CD8-positive, alpha-beta memory T cell (primary cell): ENCODE measurements at places on chromosomes 7 and 10. TPM values are rescaled to one million over a fixed set of nuclear protein-coding genes. Genes with fewer than 3 reads are reported as not detected.

DNA sequence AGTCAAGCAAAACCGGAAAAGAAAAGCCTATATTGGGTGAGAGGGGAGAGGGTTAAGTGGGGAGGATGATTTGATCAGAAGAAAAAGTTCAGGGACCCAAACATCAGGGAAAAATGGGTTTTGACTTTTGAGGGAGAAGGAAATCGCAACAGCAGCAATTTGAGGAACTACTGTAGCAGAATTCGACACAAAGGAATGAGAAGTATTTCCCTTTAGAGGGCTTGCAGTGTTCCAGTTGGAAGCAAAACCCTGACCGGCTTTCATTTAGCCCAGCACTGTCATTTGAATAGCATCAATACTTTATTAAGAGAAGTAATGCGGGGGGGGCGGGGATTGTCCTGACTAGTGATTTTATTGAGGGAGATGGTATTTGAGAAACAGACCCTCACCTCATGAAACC is 37.2 kb upstream of the GATA3 start:
- no peak overlapping the region for H3K27ac ChIP-seq
- H3K36me3 ChIP-seq = peaks cover 4% of the 10 kb centered on the region
- H3K4me3 ChIP-seq = no peak overlapping the region
- H3K27me3 ChIP-seq = no peaks in the 10 kb centered on the region
- no peak for DNase-seq

- peaks cover 7% of the 10 kb centered on the region for H3K27me3 ChIP-seq
- no peak for DNase-seq
- no peak overlapping the region for H3K4me3 ChIP-seq
- no peaks in the 10 kb centered on the region for H3K4me1 ChIP-seq
Observed at GRCh38 chr10:123577921-123578461, 88.2 kb upstream of the GPR26 start.

GRCh38 chr7:20307901-20308300 is 22.8 kb upstream of the ITGB8 start:
- H3K27me3 ChIP-seq = no peaks in the 10 kb centered on the region
- DNase-seq = no peak
- H3K4me1 ChIP-seq = no peaks in the 10 kb centered on the region
- no peak overlapping the region for H3K4me3 ChIP-seq
- H3K36me3 ChIP-seq = no peaks in the 10 kb centered on the region
- H3K27ac ChIP-seq = no peak overlapping the region

DNA sequence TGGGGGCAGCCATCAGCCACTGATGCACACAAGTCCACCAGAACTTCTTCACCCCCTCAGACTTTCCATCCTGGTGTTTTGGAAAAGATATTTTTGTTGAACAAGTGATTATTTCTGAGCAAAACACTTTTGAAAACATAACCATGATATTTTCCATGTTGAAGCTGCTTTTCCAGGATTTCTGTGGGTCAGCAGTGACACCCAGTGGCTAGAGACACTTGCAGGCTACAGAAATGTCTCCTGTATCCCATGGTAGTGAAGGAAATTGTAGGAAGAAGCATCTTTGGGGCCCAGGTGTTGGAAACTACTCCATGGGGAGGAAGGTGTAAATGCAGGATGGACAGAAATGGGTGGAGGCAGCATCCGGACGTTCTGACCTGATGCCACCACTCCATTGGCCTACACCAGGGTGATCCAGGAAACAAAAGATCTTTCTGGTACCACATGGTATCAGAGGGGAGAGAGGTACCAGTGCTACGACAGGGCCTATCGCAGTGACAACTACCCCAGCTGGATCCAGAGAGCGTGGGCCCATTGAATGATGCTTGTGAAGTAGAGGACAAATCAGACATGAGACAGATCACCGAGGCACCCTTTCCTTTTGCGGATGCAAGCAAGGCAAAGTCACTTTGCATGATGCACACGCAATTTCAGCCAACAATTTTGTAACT is 111.7 kb upstream of the COBL start:
- H3K27ac ChIP-seq = no peak overlapping the region
- no peaks in the 10 kb centered on the region for H3K4me1 ChIP-seq
- H3K4me3 ChIP-seq = no peak overlapping the region
- H3K27me3 ChIP-seq = no peaks in the 10 kb centered on the region
- H3K36me3 ChIP-seq = no peaks in the 10 kb centered on the region

GRCh38 chr10:69626826-69627225 is 3.2 kb upstream of the FAM241B start:
- H3K4me1 ChIP-seq = peaks cover 31% of the 10 kb centered on the region
- H3K36me3 ChIP-seq = no peaks in the 10 kb centered on the region
- H3K4me3 ChIP-seq = no peak overlapping the region
- no peaks in the 10 kb centered on the region for H3K27me3 ChIP-seq

DNA sequence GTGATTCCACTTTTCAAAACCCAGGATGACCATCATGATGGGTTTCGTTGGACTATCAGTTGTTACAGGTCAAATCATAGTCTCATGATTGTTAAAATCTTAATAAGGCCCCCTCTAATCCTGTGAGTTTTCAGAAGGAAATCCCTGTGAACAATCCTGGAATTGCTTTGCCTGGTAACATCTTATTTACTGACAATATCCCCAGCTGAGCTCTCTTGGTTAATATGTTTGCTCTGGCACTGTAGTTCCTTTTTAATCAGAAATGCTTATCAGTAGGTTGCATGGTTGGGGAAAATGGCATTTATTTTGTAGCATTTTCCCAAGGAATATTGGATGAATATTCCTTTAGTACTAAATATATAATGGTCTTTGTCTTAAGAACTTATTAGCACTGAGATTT is 163.9 kb downstream of the TCF7L2 start:
- H3K27me3 ChIP-seq = no peaks in the 10 kb centered on the region
- DNase-seq = no peak
- H3K4me3 ChIP-seq = no peak overlapping the region
- no peaks in the 10 kb centered on the region for H3K4me1 ChIP-seq
- no peak overlapping the region for H3K27ac ChIP-seq

GRCh38 chr7:155448632-155449007 is 9.3 kb upstream of the EN2 start:
- H3K36me3 ChIP-seq = no peaks in the 10 kb centered on the region
- H3K4me1 ChIP-seq = no peaks in the 10 kb centered on the region
- no peak overlapping the region for H3K4me3 ChIP-seq
- H3K27me3 ChIP-seq = peaks cover 23% of the 10 kb centered on the region

DNA sequence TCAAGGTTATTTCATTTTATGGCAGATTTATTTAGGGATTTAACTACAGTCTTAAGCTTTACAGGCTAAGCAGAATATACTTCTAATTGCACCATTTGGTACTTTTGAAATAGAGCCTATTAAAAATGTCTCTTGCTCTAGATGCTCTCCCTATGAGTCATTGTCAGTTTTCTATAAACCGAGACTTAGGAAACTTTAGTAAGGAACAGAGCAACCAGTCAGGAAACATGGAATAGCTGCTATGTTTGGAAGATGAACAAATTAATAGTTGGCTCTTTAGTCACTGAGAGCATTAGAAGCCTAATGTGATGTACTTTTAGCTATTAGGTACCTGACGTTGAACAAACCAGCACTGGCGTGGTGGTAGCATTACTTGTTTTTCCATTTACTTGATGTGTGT is 35.3 kb downstream of the INPP5F start:
- no peaks in the 10 kb centered on the region for H3K36me3 ChIP-seq
- H3K27me3 ChIP-seq = no peaks in the 10 kb centered on the region
- no peak overlapping the region for H3K27ac ChIP-seq

- no peaks in the 10 kb centered on the region for H3K4me1 ChIP-seq
- H3K27ac ChIP-seq = no peak overlapping the region
- no peak for DNase-seq
- no peaks in the 10 kb centered on the region for H3K27me3 ChIP-seq
- H3K36me3 ChIP-seq = no peaks in the 10 kb centered on the region
- no peak overlapping the region for H3K4me3 ChIP-seq
Observed at GRCh38 chr7:48868916-48869315, 55.4 kb upstream of the CDC14C start.

C10orf53 gene
- not detected for total RNA-seq

SYNPO2L gene
- not detected for total RNA-seq

ARL3 gene
- total RNA-seq = 8.7 TPM

TRAPPC14 gene
- 33.2 TPM for total RNA-seq

CNPY1 gene
- total RNA-seq = not detected

PPP1R9A gene
- not detected for total RNA-seq
